ENCODE measurements at places on chromosomes 16 and 17. TPM values are rescaled to one million over a fixed set of nuclear protein-coding genes. Genes with fewer than 3 reads are reported as not detected.

Gene KRT31
- not detected for total RNA-seq

Gene SPN
- under 0.01 TPM for total RNA-seq

Gene PRSS36
- 0.17 TPM for total RNA-seq

Gene C16orf46
- 0.34 TPM for total RNA-seq

Gene KRTAP4-4
- total RNA-seq, result not detected

Gene TBX6
- 0.16 TPM for total RNA-seq

Gene TBC1D3H
- not detected for total RNA-seq

Gene SHPK
- total RNA-seq, result 10.9 TPM

Gene LLGL2
- total RNA-seq, result 0.47 TPM

Gene ICAM2
- total RNA-seq, result 0.26 TPM

Gene FGF11
- 1.1 TPM for total RNA-seq

Gene UMOD
- total RNA-seq, result not detected

Gene SDK2
- total RNA-seq, result under 0.01 TPM

Gene CD300H
- not detected for total RNA-seq

Gene LCMT1
- total RNA-seq, result 36.7 TPM

Gene CFAP52
- total RNA-seq, result 0.63 TPM

Gene SPNS3
- not detected for total RNA-seq

Gene PRDM7
- not detected for total RNA-seq

Gene MYH13
- not detected for total RNA-seq

Gene MLKL
- total RNA-seq, result 5.4 TPM

Gene DOC2B
- total RNA-seq, result under 0.01 TPM

Gene EXOC3L1
- 0.34 TPM for total RNA-seq

Gene KIF18B
- 0.77 TPM for total RNA-seq

Gene SEPTIN12
- total RNA-seq, result not detected

Gene C16orf92
- total RNA-seq, result not detected

Gene NUDT16L1
- total RNA-seq, result 23.6 TPM

Gene TP53TG3B
- not detected for total RNA-seq

Gene PIPOX
- total RNA-seq, result 2.2 TPM

Gene JPH3
- total RNA-seq, result under 0.01 TPM

Gene GRB7
- total RNA-seq, result 0.16 TPM

Gene LITAFD
- not detected for total RNA-seq

Gene MMP2
- total RNA-seq, result 1,068 TPM

Gene OR1F1
- total RNA-seq, result not detected

Gene C16orf74
- total RNA-seq, result 11.5 TPM

Gene IGF2BP1
- total RNA-seq, result 2.5 TPM

Gene CA4
- total RNA-seq, result not detected

Gene IL17C
- total RNA-seq, result not detected

Gene CCL1
- not detected for total RNA-seq

Gene KRT14
- total RNA-seq, result 0.16 TPM

Gene P2RX5
- total RNA-seq, result 0.43 TPM

Gene PPP1R1B
- 6.3 TPM for total RNA-seq

Gene DYNLRB2
- total RNA-seq, result 0.32 TPM

Gene TMC6
- 0.47 TPM for total RNA-seq

Gene SNX20
- total RNA-seq, result not detected

Gene CMTR2
- total RNA-seq, result 13.7 TPM

Measured in bronchial smooth muscle cell (primary cell).